ENCODE measurements at places on chromosomes 13 and 19. TPM values are rescaled to one million over a fixed set of nuclear protein-coding genes. Genes with fewer than 3 reads are reported as not detected.

Gene NR2F6
- total RNA-seq: 14.5 TPM

Gene LATS2
- 29.9 TPM for total RNA-seq

- no peak for DNase-seq
- no peak overlapping the region for H3K27ac ChIP-seq
- no peaks in the 10 kb centered on the region for H3K27me3 ChIP-seq
- H3K4me3 ChIP-seq: no peak overlapping the region
- H3K4me1 ChIP-seq: peaks cover 80% of the 10 kb centered on the region
These were observed 5.8 kb downstream of the URI1 start for GRCh38 chr19:29947871-29948270.

DNA sequence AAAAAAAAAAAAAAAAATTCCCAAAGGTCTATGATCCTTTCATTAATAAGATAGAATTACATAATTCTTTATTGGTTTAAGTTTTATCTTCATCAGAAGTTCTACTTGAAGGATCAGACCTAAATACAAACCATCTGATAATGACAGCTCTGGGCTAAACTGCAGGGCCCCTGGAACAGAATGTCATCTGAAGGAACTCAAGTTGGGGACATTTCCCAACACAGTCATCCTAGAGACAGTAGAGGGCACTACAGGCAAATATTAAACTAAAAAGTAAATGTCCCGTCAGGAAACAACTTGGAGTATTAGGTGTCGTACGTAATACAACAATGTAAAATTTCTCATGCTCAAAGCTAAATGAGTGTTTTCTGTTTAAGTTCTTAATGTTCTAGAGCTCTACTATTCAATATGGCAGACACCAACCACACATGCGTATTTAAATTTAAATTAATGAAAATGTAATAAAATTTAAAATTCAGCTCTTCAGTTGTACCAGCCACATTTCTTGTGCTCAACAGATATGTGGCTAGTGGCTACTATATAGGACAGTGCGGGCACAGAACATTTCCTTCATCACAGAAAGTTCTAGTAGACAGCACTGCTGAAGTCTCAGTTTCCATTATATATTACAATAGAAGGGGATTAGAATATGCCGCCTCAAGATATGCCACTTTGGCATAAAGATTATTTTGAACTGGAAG lies 21.8 kb upstream of the NAXD start:
- no peak for DNase-seq
- no peak overlapping the region for H3K27ac ChIP-seq
- H3K4me3 ChIP-seq: no peak overlapping the region
- no peaks in the 10 kb centered on the region for H3K27me3 ChIP-seq

- no peak overlapping the region for H3K27ac ChIP-seq
- no peaks in the 10 kb centered on the region for H3K4me1 ChIP-seq
- no peak overlapping the region for H3K4me3 ChIP-seq
- DNase-seq: no peak
These were observed 18.7 kb upstream of the ATXN8OS start for GRCh38 chr13:70088926-70089325.

DNA sequence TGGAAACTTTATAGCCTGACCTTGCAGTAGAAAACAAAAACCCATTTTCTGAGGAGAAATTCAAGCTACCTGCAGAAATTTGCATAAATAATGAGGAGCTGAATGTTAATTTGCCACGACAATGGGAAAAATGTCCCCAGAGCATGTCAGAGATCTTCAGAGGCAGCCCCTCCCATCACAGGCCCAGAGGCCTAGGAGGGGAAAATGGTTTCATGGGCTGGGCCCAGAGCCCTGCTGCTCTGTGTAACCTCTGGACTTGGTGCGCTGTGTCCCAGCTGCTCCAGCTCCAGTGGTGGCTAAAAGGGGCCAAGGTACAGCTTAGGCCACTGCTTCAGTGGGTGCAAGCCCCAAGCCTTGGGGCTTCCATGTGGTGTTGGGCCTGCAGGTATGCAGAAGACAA lies 257.9 kb downstream of the NHLRC3 start:
- no peak overlapping the region for H3K4me3 ChIP-seq
- H3K27me3 ChIP-seq: no peaks in the 10 kb centered on the region

Measured in spleen (tissue), 13 donors.